Effector memory CD4-positive, alpha-beta T cell (primary cell): ENCODE measurements at places on chromosomes 1 and 21.

DNA sequence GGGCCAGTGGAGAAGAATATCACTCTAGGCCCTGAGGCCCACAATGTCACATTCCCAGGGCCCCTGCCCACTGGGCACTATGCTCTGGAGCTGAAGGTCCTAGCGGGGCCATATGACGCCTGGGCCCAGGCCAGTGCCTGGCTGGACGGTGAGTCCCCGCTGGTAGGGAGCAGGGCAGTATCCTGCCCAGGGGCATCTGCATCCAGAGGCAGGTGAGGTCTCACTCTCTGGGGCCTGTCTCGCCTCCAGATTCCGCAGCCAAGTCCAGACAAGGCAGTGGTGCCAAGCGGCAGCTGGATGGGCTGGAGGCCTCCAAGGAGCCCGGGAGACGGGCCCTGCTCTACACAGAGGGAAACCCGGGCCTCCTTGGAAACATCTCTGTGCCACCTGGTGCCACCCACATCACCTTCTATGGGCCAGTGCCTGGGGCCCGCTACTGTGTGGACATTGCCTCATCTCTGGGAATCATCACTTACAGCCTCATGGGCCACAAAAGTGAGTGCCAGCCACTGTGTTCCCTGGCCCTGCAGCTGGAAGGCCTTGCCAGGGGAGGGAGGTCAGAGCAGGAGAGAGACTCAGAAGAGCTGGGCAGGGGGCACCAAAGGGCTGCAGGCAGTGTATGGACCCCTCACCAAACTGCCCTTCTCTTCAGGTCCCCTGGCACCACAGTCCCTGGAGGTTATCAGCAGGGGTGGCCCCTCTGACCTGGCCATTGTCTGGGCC is 11.1 kb upstream of the PTPN7 start:
- DNase-seq, result no peak

DNA sequence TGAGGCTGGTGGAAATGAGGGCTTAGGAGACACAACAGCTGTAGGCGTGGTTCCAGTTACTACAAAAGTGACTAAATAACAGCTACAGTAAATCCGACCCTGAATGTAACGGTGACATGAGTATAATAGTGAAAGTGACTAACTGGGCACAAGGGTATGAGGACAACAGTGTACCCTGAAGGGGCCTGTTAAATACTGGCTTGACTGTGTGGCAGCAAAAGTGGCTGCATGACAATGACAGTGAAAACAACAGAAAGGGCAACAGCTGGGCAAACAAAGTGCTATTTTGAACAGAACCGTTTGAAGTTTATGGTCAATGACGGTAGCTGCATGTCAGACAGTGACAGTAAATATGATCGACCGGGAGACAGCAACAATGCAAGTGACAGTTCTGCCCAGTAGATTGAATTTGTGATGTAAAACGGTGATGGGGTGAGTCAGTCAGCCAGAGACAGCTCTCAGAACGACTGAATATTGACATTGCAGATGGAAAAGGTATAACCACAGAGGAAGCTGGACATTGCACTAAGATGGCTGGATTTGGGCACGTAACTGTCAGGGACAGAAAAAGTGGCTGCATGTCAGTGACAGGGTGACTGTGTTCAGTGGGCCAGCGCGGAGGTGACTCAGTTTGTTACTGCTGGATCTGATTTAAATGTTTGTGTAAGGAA is 1.2 kb upstream of the ZBTB40 start:
- no peak for DNase-seq

DNA sequence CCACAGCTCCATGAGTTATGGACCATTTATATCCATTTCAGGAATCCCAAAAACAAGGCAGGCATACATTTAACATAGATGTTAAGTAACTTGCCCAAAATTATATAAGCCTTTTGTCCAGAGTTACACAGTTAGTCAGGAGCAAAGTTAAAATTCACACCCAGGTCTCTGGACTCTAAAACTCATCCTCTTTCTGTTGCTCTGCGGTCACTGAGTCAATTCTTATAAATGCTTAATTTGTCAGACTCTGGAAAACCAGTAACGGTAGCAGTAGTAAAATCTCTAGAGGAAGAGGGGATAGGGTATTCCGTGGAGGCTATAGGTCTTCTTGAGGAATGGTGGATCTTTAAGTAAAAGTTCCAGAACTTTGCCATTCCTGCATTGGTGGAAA is 223.6 kb upstream of the JUN start:
- no peak for DNase-seq

DNA sequence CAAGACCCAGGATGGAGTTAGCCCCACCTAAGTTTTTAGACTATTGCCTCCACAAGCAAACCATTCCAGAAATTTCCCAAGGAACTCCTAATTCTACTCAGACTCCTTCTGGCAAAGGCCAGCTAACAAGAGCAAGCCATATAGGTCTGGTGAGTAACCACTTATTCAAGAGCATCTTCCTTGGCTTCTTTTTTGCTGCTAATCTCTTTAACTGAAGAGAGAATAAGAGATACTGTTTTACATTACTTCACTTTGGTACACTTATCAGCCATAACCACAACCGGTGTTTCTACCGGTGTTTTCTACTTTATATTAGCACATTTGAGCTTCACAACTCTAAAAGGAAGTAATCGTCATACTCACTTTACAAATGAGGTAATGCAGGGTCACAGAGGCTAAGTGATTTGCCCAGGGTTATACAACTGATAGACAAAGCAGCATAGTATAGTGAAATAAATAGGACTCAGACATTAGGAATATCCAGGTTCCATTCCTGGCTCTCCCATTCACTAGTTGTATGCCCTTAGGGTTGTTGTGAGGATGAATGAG is 1.7 kb upstream of the EPS15 start:
- DNase-seq, result no peak

- DNase-seq, result no peak
Observed at GRCh38 chr1:178533121-178533946, 20.4 kb downstream of the TEX35 start.

GRCh38 chr1:84876353-84876752 is 16.7 kb downstream of the LPAR3 start:
- DNase-seq, result no peak

GRCh38 chr21:14259747-14260146 is 43.8 kb downstream of the RBM11 start:
- DNase-seq, result no peak

DNA sequence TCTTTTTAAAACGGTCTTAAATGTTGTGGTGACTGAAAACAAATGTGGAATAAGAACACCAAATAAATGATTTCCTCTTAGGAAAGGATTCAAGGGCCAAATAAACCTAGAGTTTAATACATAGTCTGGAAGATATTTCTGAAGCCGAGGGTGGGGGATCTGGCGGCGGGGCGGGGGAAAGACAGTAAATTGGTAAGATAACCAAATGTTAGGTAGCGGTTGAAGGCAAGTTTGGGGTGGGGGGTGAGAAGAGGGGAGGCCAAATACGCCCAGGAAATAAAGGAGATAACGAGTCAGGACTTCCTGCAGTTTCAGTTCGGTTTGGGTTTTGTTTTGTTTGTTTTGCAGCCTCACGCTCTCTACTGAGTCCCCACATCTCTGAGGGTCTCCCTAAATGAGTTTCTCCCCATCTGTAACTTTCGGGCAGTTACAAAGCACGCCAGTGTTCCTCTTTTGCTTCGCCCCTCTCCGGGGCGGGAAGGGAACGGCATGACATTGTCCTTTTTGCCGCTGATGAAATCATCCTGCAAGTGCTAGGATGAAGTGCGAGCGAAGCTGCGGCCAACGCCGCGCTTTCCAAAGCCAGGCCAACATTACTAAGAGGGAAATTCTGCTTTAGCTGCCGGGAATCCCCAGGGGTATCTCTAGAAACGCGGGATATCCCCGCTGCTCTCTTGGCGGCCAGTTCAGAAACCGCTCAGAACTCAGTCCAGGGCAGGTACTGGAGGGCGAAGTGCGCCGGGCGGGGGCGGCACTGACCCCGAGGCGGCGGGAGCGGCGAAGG is 844 bp downstream of the NIBAN1 start:
- peak; percentile 63 for DNase-seq

DNA sequence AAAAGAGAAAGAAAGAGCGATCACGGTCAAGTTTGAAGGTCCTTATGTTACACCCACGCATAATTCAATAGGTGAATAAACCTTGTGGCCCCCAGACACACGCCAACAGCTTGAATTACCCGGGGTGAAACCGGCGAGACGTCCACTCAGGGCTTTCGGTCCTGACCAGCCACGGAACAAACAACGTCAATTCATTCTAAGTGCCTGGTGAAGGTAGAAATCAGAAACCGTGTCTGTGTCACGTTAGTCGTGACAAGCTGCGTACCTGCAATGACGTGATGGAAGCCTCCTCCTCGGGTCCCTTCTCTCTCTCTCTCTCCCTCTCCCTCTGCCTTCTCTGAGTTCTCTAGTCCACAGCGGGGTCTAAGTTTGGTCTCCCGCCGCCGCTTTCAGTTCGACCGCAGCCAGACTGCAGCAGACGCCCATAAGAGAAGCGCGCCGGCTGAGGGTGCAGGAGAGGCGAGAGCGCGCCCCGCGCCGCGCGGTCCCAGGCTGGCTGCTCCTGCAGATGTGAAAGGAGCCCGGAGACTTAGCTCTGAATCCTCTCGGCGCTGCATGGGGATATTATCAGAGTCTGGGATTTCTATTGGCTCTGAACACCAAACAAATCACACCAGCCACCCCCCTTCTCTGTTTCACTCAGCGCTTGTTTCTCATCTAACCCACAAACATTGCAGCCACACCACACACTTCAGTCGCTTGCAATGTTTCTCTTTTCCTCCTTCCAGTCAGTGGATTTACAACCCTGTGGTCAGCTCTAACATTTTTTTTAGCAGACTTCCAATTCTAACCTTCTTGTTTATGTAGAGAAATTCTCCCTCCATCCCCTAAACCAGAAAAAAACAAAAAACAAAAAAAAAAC is at the start of gene GREM2:
GREM2 (minus strand) TSS at position 537 of the 862 bp plus-strand sequence. CDS start 118,680 bp downstream, outside the sequence.
- DNase-seq, result peak; percentile 19

GRCh38 chr1:210841926-210842625 is 291.9 kb downstream of the KCNH1 start:
- DNase-seq, result no peak

- no peak for DNase-seq
Observed at GRCh38 chr21:45258466-45258865, 29.2 kb downstream of the POFUT2 start.

GRCh38 chr1:58249388-58249736 is 297.2 kb downstream of the OMA1 start:
- DNase-seq, result no peak

GRCh38 chr1:193555662-193556441 is 369.4 kb upstream of the B3GALT2 start:
- DNase-seq, result no peak

DNA sequence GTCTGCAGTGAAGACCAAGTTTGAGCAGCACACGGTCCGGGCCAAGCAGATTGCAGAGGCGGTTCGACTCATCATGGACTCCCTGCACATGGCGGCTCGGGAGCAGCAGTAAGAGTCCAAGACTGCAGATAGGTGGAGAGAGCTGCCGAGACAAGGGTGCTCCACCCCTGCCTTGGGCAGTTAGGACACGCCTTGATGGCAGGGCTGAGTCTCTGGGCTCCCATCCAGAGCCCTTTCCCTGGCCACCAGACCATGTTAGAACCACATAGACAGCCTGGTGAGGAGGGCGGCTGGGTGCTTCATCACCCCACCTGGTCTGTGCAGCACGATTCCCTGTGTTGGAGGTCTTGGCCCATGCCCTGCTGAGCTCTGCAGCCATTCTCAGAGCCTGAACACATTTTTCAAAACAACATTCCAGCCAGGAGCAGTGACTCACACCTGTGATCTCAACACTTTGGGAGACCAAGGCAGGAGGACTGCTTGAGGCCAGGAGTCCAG is 17.3 kb upstream of the MIIP start:
- no peak for DNase-seq

- no peak for DNase-seq
Observed at GRCh38 chr1:91572044-91572443, 71.4 kb downstream of the CDC7 start.

DNA sequence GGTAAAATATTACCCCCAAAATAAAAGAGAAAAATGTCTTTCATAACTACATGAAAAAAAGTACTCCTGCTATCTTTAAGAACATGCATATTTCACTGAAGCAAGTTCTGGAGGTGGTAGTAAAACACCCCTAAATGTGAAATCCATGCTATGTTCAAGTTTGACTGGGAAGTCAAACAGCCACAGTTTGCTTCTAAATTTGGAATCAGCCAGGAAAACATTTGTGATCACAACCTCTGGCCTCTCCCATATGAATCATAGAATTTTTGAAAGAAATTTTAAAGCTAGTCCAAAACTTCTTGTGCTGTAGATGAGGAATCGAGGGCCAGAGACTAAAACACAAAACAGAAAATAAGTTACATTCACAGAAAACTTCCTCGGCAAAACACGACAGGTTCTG is 6.6 kb downstream of the SORT1 start:
- DNase-seq, result no peak

DNA sequence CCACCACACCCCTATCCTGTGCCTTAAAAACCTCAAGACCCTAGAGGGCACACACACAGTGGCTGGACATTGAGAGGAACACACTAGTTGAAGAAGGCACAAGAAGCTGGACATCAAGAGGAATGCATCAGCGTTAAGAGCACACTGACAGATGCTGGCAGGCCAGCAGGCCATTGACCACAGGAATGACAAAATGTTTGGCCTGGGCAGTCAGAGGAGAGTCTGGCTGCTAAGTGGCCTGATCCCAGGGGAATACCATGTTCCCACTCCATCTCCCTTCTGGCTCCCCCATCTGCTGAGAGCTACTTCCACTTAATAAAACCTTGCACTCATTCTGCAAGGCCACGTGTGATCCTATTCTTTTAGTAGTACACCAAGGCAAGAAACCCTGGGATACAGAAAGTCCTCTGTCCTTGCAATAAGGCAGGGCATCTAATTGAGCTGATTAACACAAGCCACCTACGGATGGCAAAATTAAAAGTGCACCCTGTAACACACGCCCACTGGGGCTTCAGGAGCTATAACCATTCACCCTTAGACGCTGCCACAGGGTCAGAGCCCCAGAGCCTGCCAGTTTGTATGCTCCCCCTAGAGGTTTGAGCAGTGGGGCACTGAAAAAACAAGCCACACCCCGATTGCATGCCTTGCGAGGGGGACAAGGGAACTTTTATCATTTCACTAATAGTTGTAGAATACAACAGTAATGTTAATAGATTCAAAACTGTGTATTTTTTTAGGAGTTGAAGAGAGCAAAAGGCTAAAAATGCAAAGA is 1216.1 kb upstream of the NCAM2 start:
- no peak for DNase-seq

DNA sequence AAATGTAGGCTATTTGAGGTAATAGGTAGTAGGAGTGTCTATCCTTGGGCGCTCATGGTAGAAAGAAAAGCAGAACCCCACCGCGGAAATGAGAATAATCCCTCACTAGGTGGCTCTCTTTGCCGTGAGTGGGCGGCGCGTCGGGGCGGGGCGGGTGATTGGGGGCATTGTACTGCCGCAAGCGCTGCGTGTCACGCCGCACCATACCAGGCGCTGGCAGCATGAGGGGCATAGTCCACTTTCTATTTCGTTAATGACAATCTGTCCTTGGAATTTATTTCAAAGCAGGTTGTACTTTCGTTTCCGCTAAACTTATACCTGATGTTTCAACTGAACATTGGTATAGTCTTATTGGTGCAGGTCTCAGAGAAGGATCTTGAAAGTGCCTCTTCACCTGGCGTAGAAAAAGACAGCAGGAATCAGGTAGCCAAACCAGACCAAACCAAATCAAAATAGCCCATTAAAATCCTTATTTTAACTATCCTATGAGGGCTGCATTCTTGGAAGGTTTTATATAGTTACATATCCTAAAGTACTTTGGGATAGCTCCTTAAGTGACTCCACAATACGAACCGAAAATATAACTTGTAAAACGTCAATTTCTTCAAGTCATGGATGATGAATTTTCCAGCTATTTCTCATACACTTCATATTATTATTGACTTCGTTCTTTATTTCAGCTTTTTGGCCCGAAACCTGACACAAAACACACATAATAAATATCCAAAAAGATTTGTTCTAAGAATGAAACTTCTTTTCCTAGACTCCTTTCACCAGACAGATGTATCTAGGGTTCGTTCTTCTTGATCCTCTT is 1.9 kb upstream of the SMG7 start:
- peak; percentile 82 for DNase-seq
